Activated CD4-positive, alpha-beta T cell treated with anti-CD3 and anti-CD28 coated beads, Interleukin-2, amount 50 U/mL, for 24 hours (primary cell): ENCODE measurements at places on chromosomes 12 and 14.

GRCh38 chr12:29147731-29148595, 1.1 kb upstream of the FAR2 start:
- DNase-seq, result no peak

GRCh38 chr12:85630851-85631250, 205.4 kb downstream of the RASSF9 start:
- no peak for DNase-seq

- no peak for DNase-seq
Measured at GRCh38 chr12:116459011-116459875, 99.9 kb upstream of the MAP1LC3B2 start.

DNA sequence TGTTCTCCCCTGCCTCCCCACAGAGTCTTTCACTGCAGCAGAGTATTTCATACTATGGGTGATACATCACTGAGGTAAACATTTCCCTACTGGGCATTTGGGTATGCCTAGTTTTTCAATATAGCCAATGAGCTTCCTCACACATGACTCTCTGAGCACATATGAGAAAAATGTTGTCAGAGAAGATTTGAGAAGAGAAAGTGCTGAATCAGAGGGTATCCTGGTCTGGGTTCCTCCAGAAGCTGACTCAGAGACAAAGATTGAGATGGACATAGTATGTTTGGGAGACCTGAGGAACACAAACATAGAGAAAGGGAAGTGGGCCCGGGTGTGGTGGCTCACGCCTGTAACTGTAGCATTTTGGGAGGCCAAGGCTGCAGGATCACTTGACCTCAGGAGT, 12.6 kb downstream of the SLC8B1 start:
- no peak for DNase-seq

DNA sequence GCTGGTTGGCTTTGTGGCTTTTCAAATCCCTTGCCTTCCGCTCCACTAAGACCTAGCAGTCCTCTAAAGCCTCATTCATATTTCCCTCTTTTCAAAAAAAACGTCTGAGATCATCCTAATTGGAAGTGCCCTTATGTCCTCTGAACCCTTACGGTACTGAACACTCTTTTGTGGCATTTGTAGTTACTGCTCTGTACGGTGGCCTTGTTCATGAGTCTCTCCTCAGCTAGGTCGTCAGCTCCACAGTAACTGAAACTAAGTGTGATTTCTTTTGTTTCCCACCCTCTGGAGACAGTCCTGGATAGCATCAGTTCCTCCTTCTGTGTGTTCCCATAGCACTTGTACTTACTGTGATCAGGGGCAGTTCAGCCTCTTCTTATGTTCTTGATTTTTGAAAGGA, 49.7 kb downstream of the DAAM1 start:
- DNase-seq, result no peak

- no peak for DNase-seq
Measured at GRCh38 chr14:76201162-76201561, 49.4 kb downstream of the GPATCH2L start.

GRCh38 chr12:7788294-7788660, 925 bp upstream of the NANOG start:
- DNase-seq, result no peak

GRCh38 chr12:50986966-50987737, 34.8 kb downstream of the HIGD1C start:
- DNase-seq, result no peak

DNA sequence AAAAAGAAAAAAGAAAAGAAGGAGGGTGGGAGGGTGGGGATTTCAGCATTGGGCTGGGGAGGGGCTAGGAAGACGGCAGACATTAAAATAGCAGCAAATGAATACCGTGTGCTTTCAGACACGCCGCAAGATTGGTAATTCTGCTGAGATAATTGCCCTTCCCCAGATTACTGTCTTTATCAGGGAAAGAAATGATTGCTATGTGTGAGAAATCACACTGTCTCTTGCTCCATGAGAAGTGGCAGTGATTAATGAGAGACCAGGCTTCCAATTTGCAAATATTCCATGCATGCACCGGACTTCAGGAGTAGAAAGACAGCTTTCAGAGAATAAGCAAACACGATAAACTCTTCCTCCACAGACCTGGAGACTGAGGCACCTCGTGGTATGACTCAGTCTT, 7.6 kb upstream of the KCNA5 start:
- DNase-seq, result no peak

DNA sequence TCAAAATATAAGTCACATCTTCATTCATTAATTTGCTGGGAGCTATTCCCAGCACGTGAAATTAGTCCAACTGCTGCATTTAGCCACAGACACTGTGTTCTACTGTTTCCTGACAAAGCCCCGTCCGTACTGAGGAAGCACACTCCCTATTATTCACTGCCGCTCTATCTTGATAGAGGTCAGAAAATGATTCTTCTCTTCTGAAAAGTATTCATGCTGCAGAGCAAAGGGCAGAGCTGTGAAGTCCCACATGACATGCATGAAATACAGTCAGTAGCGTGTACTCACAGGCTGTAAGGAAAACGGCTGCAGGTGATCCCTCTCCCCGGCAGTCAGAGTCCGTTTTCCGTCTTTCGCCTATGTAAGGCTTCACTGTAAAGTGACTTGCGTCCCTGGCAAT, 302.5 kb upstream of the FKBP4 start:
- no peak for DNase-seq

DNA sequence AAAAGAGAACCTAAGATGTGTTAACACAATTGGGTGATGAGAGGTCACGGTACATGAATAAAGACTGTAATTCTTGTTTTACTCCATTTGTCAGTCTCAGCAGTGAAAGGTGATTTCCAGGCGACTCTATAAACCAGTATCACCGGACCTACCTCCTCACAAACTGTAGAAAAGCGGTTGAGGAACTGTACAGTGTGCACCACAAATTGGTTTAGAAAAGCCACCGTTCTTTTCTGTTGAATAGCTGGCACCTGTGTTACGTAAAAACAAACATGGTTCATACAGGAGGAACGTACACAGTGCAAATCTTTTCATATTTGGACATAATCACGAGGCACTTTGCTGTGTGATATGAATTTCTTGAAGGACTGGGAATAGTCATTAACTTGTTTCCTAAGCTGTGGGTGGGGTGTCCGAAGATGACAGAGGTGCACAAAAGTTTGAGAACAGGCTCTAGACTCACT, 663 bp downstream of the WASHC3 start:
- no peak for DNase-seq

DNA sequence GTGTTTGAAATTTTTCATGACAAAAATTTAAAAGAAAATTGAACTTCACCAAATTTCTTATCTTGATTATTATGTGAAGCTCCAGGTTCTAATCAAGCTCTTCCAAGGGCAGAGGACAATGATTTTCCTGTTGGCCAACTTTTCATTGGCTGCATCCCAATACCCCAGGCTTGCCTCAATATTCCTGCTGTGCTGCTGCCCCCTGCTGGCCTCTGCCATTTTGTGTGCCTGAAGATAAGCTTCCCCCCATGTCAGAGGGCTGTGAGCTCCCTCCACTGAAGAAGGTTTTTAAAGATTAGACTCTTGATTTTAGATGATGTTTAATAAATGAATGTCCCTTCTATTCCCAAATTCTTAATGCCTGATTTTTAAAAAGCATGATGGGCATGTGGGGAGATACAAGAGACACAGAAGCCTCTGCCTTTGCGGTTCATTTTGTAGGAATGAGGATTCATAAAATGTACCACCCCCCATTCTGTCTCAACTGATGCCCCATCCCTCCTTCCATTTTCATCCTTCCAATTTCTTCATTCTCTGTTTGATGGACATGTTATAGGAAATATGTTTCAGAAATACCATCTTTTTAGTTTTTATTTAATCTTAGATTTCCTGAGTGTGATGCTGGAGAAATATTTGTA, 76.7 kb upstream of the RGS6 start:
- peak; percentile 6 for DNase-seq
